ENCODE measurements at places on chromosomes 7 and 10.

DNA sequence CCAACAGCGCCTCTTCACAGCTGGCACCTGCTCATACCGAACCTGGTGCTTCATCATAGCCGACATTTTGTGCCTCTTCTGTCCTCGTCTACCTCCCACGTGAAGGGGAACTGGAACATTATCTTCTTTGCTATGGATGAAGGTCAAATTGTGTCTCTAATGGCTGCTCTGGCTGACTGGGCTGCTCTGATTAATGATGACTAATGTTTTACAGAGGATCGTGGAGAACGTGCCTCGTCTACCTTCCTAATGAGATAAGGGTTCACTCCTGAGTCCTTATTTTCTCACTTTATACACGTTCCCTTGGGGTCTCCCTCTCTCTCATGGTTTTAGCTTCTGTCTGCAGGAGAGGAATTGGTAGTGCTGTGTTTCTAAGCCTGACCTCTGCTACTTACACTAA, 420.3 kb downstream of the PHTF2 start:
- DNase-seq, result no peak

DNA sequence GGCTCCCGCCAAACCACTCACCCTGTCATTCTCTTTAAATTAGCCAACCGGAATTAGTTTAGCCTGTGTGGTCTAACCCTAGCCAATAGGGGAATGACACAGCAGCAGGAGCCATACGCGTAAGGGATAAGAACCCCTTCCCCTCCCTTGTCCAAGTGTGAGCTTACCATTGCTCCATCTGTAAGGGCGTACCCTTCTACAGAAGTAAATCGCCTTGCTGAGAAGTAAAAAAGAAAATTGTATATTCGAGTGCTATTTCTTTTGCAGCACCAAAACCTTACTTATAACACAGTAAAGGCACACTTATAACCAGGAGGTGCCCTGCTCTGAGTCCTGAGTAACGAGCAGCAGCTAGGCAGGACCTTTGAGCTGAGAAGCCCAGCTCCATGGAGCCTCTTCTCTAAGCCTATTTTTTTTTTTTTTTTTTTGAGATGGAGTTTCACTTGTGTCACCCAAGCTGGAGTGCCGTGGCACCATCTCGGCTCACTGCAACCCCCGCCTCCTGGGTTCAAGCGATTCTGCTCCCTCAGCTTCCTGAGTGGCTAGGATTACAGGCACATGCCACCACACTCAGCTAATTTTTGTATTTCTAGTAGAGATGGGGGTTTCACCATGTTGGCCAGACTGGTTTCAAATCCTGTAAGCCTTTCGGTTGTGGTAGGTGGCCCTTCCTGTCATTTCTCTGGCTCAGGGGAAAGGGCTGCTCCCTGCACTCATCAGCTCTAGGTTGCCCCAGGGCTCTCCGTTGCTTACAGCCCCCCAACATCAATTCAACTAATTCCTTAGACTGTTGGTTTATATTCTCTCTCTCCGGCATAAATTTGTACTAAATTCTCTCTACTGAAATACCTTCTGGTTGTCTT, 73.3 kb downstream of the NSUN6 start:
- no peak for DNase-seq

DNA sequence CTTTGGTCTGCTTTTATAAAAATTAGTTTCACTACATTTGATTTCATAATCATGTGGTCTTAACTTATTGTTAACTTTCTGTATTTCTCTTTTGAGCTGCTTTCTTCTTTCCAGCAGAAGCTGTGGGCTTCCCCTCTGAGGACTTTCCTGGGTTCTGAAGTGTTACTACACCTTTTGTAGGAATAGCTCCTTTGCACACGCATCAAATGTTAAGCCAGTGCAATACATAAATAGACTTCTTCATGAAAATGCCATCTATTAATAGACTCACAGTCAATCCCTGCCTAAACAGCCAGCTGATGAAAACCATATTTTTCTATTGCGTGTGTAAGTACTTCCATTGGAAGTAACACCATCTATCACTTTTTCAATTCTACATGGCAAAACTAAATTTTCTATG, 1.5 kb downstream of the ABCB4 start:
- DNase-seq, result no peak

DNA sequence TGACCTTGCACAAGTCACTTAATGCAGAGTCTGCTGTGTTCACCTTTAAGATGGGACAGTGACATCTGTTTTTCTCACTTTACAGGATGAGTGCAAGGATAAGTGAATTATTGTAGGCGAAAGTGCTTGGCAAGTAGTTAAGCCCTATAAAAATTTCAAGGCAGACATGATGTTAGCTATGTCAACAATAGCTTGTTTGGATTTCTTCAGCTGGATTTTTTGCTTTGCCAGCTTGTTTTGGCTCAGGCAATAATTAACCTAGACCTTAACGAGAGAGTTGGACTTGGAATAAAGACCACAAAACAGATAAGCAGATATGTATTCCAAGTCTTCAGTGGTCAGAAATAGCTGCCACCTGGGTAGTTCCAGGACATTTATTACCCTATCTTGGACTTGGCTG, 255.2 kb downstream of the ARL4A start:
- no peak for DNase-seq

DNA sequence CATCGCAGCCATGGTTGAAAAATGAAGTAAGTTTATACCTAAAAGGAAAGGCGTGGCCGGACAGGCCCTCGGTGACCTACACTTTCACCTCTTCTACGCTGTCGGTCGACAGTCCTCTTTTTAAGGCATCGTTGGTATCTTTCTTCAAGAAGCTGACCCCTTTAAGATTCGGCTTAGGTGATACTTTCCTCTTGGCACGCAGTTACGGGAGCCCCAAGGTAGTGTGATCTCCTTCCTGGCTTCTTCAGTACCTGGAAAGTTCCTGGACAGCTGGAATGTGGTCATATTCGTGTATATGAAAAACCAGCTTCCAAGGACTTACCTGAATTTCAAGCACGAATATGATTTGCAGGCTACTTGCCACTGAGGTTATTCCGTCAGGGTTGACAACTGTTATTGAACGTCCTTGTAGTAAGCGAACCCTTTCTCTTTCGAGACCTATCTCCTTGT, 885 bp upstream of the SYPL1 start:
- no peak for DNase-seq

DNA sequence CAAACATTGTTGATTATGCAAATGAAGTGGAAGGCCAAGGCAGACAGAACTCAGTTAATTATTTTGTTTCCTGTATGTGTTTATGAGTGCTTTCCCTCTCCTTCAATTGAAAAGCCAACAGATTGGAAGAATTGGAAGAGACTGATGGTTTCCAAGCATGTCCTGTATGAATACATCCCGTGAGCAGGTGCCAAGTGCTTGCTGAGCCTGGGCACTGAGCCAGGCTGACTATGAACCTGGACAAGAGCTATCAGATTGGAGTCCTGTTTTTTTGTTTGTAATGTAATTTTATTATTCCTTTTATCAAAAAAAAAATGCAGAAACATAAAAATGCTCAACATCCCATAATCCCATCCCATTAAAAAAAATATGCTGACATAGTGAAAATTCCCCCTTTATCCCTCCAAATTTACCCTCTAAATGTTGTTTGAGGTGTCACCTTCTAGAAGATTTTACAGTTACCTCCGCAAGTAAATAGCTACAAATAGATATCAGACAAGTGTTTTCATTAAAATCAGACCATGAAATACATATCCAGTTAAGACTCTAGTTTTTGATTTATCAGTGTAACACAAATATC, 449.5 kb downstream of the GRID1 start:
- no peak for DNase-seq

GRCh38 chr10:128776673-128777252, 650.5 kb upstream of the MKI67 start:
- DNase-seq, result no peak

- no peak for DNase-seq
These were observed 157.0 kb downstream of the ARID5B start for GRCh38 chr10:62058476-62058875.

GRCh38 chr7:155694851-155695250, 50.4 kb downstream of the RBM33 start:
- no peak for DNase-seq

DNA sequence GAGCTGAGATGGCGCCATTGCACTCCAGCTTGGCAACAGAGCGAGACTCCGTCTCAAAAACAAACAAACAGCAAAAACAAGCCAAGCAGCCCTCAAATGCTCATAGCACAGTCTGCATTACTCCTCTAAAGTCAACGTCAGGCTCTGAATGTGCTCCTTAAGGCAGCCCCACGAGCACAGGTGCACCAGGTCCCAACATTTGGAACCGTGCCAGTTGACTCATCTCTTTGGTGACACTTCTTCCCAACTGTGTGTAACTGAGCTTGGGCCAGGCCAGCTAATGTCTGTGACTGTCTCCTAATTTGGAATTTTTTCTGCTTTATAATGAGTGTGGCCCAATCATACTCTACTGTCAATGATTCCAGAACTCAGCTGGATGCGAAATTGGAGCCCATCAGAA, 66.3 kb upstream of the EFCAB10 start:
- no peak for DNase-seq

Data from activated T-cell treated with anti-CD3 and anti-CD28 coated beads for 4 hours (primary cell).